Uterus (tissue), 4 donors: ENCODE measurements at places on chromosomes 16 and 17. TPM values are rescaled to one million over a fixed set of nuclear protein-coding genes. Genes with fewer than 3 reads are reported as not detected.

Gene KDM6B
- total RNA-seq, result 2.6 TPM

Gene TGFB1I1
- 135 TPM for total RNA-seq

Gene HOXB8
- total RNA-seq, result 0.29 TPM

Gene TTC19
- 71.2 TPM for total RNA-seq

Gene DUS1L
- 70.6 TPM for total RNA-seq

Gene HOXB9
- 0.43 TPM for total RNA-seq

Gene KRT20
- total RNA-seq, result 0.26 TPM

Gene TMEM235
- not detected for total RNA-seq

Gene BRIP1
- total RNA-seq, result not detected

Gene SLC6A4
- not detected for total RNA-seq

Gene AOC2
- total RNA-seq, result 1.3 TPM

Gene PRSS8
- not detected for total RNA-seq

Gene NPB
- 2.1 TPM for total RNA-seq

GRCh38 chr16:65480281-65481091, 358.6 kb upstream of the CDH11 start:
- DNase-seq, result no peak

GRCh38 chr16:2056681-2057407, 9.1 kb downstream of the TSC2 start:
- DNase-seq, result no peak

- no peak for DNase-seq
These were observed 71.6 kb downstream of the MAP2K6 start for GRCh38 chr17:69485901-69486643.

- DNase-seq, result no peak
These were observed 41.5 kb downstream of the KANSL1 start for GRCh38 chr17:46151762-46152161.

DNA sequence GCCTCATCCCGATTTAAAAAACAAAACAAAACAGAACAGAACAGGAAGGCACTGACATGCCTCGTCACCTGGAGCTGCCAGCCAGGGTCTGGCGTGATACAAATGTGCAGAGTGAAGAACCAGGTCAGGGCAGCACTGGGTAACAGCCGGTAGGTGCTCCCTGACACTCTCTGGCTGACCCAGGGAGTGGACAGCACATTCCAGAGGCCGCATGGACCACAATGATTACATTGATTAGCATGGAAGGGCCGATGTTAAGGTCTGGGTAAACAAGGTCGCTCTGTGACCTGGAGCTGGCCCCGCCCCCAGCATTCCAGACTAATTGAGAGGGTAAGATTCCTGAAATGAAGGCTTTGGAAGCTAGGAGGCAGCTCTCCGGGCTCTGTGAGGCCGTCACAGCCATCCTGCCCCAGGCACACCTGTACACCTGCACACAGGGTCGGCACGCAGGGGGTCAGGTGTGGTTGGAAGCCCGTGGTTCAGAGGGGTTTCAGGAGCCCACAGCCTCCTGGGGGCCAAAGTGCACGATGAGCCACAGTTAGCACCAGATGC, 21.4 kb downstream of the PIEZO1 start:
- DNase-seq, result no peak

DNA sequence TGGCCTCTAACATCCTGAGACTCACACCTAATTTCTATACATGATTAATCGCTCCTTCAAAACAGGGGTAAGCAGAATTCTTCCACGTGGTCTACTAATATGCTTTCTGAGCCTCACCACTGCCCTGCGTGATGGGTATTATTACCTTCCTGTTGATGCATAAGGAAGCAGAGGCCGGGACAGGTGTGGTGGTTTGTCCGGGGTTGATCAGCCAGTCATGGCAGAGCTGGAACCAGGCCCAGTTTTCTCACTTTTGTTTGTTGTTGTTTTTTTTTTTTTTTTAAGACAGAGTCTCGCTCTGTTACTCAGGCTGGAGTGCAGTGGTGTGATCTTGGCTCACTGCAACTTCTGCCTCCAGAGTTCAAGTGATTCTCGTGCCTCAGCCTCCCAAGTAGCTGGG, 31.2 kb downstream of the RNF135 start:
- DNase-seq, result no peak

DNA sequence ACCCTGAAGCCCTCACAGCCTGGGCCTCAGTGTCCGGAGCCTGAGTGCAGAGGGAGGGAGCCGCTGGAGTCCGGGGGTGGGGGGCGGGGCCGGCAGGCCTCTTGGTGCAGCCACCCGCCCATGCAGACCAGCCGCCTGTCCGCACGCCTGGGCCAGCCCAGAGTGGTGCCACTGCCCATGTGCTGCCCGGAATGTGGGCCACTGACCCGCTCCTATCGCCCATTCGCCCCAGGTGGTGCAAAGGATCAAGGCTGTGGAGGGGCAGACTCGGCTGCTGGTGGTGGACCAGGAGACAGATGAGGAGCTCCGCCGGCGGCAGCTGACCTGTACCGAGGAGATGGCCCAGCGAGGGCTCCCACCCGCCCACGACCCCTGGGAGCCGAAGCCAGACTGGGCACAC, 2.6 kb downstream of the NHERF2 start:
- DNase-seq, result no peak

DNA sequence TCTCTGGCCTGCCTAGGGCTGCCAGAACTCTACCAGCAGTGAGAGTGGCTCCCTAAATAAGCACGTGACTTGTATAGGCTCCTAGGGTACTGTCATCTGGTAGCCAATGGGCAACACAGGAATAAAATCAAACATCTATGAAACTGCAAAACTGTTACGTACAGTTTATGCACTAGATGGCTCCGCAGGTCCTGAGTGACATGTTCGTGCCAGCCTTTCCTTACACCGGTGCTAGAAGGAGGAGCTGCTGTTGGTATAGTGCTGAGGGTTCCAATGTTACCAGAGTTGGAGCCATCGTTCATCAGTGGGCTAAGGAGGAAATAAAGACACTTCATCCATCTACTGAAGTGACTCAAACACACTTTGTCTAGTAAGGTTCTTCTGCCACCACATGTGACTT, 63.2 kb upstream of the TRAP1 start:
- DNase-seq, result no peak

GRCh38 chr17:19987897-19988296, 10.3 kb upstream of the AKAP10 start:
- no peak for DNase-seq

GRCh38 chr16:85950136-85950918, 51.4 kb downstream of the IRF8 start:
- DNase-seq, result no peak

DNA sequence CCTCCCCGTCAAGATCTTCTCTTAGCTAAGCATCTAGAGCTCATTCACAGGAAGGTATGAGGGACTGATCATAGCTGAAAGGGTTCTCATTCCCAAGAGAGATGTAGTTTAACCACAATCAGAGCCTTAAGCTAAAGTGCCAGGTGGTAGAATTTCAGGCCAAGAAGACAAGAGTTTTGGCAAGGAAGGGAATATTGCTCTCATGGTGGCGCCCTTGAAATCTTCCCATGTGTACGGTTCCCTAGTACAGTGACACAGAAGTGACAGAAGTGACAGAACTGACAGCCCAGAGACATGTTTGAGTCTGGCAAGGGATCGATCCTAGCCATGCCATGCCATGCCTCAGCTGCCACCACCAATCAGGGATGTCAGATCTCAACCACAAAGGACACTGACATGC, 2.5 kb downstream of the GRIN2C start:
- no peak for DNase-seq

DNA sequence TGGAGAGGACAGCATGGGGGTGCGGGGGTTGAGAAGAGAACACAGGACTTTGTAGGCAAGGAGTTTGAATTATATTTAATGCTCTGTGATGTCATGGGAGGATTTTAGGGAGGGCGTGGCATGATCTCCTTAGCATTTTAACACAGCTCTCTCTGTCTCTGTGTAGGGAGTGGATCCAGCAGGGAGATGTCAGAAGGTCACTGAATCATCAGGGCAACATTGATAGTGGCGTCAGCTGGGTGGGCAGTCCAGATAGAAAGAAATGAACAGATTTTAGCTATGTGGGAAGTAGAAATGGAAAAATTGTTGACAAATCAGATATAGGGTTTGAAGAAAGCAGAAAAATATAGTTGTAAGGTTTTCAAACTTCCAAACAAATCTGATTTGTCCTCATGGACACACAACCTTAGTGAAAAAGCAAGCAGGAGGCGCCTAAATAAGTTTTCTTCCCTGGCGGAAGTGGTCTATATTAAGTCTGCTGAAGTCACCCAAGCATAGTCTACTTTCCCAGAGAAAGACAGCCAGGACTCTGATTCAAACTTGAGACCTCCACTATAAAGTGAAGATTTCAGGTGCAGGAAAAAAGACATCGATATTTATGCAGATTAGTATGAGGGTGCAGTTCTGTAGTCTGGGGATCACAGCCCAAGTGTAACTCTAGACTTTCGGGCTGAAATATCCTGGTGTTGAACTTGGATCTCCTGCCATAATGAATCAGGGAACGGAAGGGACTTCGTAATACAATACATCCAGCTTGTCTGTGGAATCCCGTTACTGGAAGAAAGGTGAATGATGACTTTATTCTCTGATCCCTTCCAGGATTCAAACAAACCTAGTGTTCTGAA, 10.1 kb upstream of the PCTP start:
- no peak for DNase-seq

DNA sequence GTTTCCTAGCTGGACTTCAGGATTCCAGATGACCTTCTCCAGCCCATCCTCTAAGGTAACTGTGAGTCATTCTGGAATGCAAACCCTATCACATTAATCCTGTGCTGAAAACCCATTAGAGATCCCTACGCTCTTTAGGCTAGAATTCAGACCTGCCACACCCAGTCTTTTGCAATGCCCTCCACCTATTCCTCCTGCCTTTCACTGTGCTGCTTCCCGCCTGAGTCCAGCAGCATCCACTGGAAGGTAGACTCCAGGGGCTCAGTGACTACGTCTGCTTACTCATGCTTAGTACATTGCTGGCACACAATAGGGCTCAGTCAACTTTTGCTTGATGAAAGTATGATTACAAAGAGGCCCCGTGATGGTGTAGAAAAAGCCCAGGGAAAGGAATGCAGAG, 121.1 kb downstream of the SPACA3 start:
- DNase-seq, result no peak

- DNase-seq, result no peak
These were observed 179.3 kb upstream of the CIBAR2 start for GRCh38 chr16:85291302-85292148.

GRCh38 chr16:22353191-22353919, 21.1 kb downstream of the CDR2 start:
- no peak for DNase-seq

GRCh38 chr17:15382914-15383313, 41.5 kb upstream of the TEKT3 start:
- no peak for DNase-seq

DNA sequence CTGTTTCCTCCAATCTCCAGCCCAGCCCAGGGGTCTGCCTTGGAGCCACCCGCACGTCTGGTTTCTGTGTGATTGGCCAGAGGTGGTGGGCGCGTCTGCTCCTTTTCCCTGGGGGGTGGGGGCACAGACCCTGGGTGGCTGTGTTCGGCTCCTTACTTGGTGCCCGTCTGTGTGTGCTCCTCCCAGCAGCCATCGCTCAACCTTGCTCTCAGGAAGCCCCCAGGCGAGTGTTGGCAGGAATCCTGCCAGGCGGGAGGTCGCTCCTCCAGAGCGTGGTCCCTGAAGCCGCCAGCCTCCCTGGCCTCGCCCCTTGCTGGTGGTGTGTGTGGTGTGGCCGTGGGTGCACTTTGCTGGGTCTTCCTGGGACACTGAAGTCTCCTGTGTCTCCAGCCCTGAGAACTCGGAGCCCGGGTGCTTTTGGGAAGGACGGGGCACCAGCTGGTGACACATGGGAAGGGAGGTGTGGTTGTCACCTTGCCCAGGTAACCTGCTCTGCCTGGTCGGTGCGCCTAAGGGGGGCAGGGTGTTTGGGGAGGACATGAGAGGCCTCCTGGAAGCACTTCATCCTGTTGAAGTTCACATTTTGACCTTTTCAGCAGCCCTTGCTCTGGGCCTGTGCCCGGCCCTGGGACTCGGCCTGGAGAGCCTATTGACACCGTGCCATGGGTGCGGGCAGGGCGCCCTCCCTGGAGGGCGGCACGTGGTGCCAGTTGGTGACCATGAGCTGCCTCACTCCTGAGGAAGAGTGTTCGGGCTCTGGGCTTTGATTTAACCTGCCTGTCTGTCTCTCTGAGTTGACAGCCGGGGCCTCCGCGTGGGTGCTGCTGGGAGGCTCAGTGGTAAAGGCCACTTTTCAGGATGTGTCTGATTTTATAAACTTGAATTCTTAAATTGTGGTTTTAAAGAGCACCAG, 49.0 kb upstream of the ZNF750 start:
- no peak for DNase-seq

DNA sequence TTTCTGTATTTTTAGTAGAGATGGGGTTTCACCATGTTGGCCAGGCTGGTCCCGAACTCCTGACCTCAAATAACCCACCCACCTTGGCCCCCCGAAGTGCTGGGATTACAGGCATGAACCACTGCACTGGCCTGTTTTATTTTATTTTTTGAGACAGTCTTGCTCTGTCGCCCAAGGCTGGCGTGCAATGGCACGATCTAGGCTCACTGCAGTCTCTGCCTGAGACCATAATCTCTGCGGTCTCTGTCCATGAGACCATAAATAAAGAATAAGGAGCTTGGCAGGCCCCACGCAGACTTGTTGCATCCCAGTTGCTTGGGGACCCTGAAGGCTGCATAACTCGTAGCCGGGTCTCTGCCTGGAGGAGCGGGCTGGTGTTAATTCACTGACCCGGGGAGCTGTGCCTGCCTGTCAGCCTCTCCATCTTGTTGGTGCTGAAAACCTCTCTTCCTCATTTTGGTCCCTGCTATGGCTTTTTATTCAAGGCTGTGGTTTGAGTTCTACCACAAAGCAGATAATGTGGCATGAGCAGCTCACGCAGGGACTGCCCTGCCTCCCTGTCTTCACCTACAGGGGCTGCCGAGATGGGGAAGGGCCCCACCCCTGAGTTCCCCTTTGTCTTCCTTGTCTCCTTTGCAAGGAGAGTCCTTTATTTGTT, 82.1 kb downstream of the MSI2 start:
- no peak for DNase-seq

GRCh38 chr16:28835864-28836760, 10.0 kb downstream of the TUFM start:
- DNase-seq, result no peak

DNA sequence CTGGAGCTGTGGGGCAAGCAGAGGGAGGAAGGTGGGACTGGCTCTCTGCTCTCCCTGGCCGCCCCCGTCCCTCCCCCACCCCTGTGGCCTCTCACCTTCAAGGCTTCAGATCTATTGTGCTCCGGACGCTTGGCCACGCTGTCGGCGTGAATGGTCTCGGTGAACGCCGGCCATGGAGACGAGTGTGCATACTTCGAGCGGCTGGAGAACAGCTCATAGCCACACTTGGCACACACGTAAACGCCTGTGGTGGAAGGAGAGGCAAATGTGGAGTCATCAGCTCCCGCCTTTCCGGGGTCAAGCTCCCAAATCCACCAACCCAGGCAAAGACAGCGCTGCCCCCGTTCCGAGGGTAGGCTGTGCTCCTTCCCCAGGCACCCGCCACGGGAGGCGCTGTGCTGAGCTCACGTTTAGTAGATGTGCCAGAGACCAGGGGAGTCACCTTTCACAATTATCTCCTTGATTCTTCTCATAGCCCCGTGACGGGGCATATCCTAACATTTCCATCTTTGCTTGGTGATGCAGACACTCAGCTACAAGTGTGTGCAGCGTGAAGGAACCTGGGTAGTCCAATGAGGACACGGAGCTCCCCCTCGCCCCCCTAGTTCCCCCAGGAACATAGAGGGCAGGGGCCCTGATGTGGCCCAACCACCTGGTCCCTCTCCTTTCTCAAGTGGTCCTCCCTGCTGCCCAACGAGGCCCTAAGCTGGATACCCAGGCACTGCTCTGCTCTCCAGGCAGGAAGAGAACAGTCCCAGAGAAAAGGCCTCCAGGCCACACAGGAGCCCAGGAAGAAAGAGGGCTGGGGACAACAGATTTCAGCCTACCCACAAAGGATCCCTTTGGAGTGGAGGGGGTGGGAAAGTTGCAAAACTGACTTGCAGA, 1.6 kb downstream of the MSRB1 start:
- no peak for DNase-seq

GRCh38 chr17:42184713-42185620, at the start of gene HCRT:
Gene HCRT, minus strand, starts transcription at chr17:42185452. Its CDS starts 87 bp downstream, at chr17:42185365.
- DNase-seq, result no peak
